ENCODE measurements at places on chromosomes 4 and X. TPM values are rescaled to one million over a fixed set of nuclear protein-coding genes. Genes with fewer than 3 reads are reported as not detected.

RHOH gene
- not detected for total RNA-seq

ZNF630 gene
- total RNA-seq, result not detected

HELT gene
- not detected for total RNA-seq

SH3RF1 gene
- 1.3 TPM for total RNA-seq

TMEM192 gene
- 8.2 TPM for total RNA-seq

- no peak for DNase-seq
Measured at GRCh38 chr4:176467001-176467400, 147.2 kb downstream of the SPCS3 start.

GRCh38 chr4:85964298-85964697 is 395.6 kb downstream of the MAPK10 start:
- no peak for DNase-seq

DNA sequence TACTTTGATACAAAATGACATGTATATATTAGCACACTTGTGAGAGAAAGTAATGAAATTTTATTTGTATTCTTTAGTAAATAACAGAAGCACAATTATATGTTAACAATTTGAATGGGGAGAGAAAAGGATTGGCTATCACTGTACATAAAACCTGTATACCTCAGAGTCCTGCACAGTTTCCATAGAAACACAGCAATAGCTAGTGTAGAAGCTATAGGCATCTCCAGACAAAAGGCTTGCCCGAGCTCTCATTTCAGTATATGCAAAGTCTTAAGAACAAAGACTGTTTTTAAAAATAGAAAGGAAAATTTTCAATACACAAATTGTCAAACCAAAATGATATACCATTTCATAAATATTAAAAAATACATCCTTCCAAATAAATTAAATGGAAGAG is 38.5 kb downstream of the GPM6A start:
- no peak for DNase-seq

GRCh38 chr4:174707902-174708301 is 121.1 kb downstream of the GLRA3 start:
- no peak for DNase-seq

- DNase-seq, result no peak
Measured at GRCh38 chr4:9845791-9846493, 64.5 kb downstream of the DRD5 start.

DNA sequence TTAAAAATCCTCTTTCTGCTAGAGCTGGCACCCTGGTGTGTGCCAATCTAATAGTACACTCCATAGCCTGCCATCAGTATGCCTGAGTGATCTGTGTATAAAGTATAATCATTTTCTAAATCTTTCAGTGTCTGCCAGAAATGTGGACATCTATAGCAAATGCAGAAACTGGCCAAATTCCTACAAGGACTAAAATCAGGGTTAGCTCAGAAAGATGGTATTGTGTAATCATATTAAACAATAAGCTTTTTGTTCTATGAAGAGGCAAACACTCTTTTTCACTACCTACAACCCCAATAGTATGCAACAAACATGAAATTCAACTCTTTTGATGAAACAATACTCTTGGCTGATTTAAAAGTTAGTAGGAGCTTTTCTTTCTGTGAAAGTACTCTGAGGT is 7.7 kb upstream of the TXLNG start:
- DNase-seq, result no peak

- DNase-seq, result no peak
Measured at GRCh38 chrX:130485870-130486269, 84.1 kb downstream of the RBMX2 start.
